ENCODE measurements at places on chromosomes 5 and 9. TPM values are rescaled to one million over a fixed set of nuclear protein-coding genes. Genes with fewer than 3 reads are reported as not detected.

Gene TRIM36
- polyA plus RNA-seq, result 0.39 TPM

Gene SLC6A18
- 1.5 TPM for polyA plus RNA-seq

Gene LCNL1
- 0.54 TPM for polyA plus RNA-seq

DNA sequence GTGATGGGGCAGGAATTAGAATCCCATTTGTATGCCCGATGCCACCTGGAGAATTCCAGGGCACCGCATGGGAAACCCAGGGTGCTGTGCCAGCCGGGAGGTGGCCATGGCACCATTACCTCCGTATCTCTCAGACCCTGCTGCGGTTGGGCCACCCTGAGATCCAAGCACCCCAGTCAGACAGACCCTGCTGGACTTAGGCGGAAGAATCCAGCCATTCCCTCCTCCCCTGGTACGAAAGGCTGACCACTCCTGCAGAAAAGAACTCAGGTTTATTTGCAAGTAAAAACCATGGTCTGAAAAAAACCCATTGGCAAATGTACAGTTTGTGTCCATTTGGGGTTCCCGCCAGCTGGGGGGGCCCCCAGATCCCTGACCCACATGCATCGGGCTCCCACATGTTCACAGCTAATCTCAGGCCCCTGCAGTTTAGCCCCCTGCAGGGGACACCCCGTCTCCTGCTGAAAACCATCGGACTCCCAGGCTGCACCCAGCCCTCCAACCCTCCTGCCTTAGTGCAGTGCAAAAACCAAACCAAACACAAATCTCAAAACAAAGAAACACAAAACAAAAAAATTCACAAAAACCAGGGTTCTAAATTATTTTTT lies 23.6 kb upstream of the SARDH start:
- no peak for DNase-seq

GRCh38 chr5:143229896-143230675 lies 173.4 kb downstream of the NR3C1 start:
- DNase-seq, result peak; percentile 73
